ENCODE measurements at places on chromosomes 3 and 15. TPM values are rescaled to one million over a fixed set of nuclear protein-coding genes. Genes with fewer than 3 reads are reported as not detected.

- DNase-seq = no peak
- H3K4me1 ChIP-seq = no peaks in the 10 kb centered on the region
These were observed 10.9 kb downstream of the EID1 start for GRCh38 chr15:48888836-48889235.

Gene YEATS2
- polyA plus RNA-seq = 2.1 TPM

- H3K27me3 ChIP-seq = no peaks in the 10 kb centered on the region
- no peak overlapping the region for H3K27ac ChIP-seq
- H3K4me1 ChIP-seq = peaks cover 19% of the 10 kb centered on the region
- H3K4me3 ChIP-seq = no peak overlapping the region
These were observed 14.1 kb downstream of the APH1B start for GRCh38 chr15:63291507-63291906.

- peaks cover 71% of the 10 kb centered on the region for H3K36me3 ChIP-seq
- no peak overlapping the region for H3K4me3 ChIP-seq
- no peak overlapping the region for H3K27ac ChIP-seq
- H3K27me3 ChIP-seq = no peaks in the 10 kb centered on the region
- H3K4me1 ChIP-seq = peaks cover 18% of the 10 kb centered on the region
These were observed 40.9 kb upstream of the PTPN23 start for GRCh38 chr3:47339951-47340350.
